ENCODE measurements at places on chromosomes 16 and 17. TPM values are rescaled to one million over a fixed set of nuclear protein-coding genes. Genes with fewer than 3 reads are reported as not detected.

GRCh38 chr16:73891129-73891542 lies 405.5 kb upstream of the PSMD7 start:
- no peak for DNase-seq

DNA sequence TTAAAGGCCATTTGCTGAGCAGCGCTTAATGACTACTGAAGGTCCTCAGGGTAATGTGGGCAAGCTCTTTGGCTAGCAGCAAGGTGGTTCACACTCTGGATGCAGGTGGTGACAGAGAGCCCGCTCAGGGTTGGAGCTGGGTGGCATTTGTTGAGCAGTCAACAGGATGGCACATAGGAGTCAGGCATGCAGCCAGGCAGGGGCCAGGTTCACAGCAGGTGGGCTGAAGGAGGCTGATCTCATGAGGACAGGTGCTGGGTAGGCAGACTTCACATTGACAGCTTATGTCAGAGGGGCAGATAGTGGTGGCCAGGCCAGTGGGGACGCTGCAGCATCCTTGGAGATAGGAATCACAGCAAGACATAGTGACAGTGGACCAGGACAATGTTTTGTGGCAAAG lies 4.5 kb downstream of the KRTAP3-1 start:
- no peak for DNase-seq

DNA sequence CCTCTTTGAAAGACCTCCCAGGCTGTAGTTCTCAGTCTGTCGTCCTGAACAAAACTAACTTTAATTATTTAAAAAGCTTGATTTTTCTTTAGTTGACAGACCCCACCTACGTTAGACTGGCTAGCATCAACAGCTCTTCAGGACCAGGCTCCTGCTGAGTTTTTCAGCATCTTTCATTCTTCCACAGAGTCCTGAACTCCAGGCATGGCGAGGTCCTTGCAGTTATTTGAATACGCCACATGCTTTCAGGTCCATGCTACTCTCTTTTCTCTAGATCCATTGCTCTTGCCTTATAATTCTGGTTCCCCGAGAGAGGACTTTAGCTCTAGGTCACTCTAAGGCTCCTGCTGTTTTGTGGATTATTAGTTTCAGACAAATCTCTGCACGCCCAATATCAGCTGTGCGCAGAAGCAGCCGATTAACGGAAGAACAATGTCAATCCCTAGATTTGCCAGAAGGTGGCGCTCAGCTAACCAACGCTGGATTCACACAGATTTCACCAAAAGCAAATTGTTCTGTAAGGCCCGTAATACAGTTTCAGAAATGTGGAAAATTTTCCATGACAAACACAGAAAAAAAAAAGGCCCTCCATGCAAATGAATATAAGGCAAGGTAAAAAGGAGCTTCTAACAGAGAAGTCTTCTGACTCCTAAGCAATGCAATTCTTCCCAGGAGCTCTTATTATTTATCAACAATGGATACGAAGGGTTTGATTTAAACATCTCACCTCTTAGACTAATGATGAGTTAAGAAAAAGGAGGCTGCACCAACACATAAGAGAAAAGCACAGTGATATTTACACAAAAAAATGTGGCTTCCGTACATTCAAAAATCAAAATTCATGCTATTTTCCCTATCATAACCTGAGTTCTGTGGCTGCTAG lies 33.5 kb upstream of the BCO1 start:
- peak; percentile 31 for DNase-seq

DNA sequence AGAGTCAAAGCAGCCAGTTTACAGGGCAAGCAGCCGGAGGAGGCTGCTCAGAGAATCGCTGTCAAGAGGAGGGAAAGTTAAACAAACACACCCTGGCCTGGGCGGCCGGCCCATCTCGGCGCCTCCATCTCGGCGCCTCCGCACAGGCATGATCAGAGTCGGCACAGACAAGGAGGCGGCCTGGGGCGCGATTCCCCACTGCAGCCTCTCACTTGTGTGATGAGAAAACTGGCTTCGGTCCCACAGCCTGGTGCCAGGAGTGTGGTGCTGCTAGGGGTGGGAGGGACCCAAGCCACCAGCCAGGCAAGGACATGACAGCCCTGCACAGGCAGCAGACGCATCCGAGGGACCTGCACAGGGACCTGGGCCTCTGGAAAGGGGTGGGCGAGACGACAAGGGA lies 17.7 kb downstream of the SLC38A10 start:
- DNase-seq = no peak

DNA sequence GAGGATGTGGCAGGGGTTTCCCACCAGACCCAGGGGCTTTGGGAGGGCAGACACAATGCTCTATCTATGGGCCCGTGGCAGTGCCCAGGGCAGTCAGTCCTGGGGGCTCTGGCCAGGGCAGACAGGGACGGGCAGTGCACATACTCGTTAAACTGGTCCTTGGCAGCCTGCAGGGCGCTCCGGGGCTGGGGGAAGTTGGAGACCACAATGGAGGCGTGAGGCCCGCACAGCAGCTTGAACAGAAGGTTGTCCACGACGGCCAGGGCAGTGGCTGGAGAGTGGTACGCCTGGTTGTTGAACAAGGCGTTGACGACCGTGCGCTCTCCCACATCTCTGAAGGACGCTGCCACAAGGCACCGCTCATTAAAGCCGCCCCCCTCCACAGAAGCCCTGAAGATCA lies 18.6 kb upstream of the RNPS1 start:
- no peak for DNase-seq

DNA sequence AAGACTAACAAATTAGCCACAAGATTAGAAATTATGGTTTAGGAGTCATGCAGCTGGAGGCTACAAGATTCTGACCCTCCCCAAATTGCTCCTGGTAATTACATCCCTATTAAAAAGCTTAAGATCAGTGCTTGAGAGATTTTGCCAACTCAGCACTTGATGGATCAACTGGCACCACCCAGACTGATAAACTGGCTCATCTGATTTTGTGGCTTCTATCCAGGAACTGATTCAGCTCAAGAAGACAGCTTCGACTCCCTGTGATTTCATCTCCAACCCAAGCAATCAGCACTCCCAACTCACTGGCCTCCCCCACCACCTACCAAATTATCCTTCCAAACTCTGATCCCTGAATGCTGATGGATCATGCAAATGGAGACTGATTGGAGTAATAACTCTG lies 94.8 kb downstream of the TNFRSF13B start:
- no peak for DNase-seq

DNA sequence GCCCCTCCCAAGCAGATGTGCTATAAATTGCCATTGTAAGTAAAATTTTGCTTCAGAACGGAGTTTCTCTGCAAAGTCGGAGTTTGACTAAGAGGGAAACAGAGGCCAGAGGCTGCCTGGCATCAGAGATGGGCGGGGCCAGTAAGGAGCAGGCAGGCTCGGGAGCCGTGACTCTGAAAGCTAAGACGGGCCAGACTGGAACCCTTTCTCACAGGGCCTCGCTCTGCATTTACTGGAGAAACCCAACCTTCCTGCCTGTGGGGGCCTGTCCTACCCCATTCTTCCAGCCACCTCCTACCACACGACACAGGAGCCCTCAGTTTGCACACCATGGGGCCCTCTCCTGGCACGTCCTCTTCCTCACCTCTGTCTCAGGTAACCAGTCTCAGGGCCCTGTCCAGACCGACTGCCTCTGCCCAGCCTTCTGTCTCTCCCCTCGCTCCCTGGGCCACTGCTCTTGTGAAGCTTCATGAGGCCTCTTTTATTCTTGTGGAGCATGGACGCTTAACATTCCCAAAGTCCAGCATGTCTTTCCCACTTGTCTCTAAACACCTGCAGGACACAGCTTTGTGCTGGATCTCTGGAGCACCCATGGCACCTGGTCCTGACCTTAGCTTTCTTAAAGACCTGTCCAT lies 48.4 kb upstream of the ACSF3 start:
- no peak for DNase-seq

- DNase-seq = peak; percentile 23
Observed at GRCh38 chr16:79257953-79258490, 342.5 kb downstream of the MAF start.

- DNase-seq = no peak
Observed at GRCh38 chr16:10168258-10168657, 14.0 kb downstream of the GRIN2A start.

DNA sequence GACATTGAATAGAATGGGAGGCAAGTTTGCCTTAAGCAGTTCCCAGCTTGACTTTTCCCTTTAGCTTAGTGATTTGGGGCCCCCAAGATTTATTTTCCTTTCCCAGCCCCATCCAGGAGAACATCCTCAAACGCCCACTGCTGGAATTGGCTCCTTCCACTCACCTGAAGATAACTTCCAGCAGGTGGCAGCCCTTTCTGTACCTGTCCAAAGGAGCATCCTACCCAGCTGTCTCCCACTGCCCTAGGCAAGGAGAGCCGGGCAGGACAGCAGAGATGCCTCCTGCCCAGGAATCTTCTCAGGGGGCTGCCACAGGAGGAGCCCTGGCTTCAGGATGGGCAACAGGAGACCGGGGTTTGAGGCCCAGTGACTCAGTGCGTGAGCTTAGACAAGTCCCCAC lies 6.4 kb downstream of the CACNG5 start:
- no peak for DNase-seq

- DNase-seq = no peak
Observed at GRCh38 chr17:73278465-73279453, 17.1 kb upstream of the CPSF4L start.

- no peak for DNase-seq
Observed at GRCh38 chr17:69907132-69907847, 167.7 kb upstream of the KCNJ16 start.

DNA sequence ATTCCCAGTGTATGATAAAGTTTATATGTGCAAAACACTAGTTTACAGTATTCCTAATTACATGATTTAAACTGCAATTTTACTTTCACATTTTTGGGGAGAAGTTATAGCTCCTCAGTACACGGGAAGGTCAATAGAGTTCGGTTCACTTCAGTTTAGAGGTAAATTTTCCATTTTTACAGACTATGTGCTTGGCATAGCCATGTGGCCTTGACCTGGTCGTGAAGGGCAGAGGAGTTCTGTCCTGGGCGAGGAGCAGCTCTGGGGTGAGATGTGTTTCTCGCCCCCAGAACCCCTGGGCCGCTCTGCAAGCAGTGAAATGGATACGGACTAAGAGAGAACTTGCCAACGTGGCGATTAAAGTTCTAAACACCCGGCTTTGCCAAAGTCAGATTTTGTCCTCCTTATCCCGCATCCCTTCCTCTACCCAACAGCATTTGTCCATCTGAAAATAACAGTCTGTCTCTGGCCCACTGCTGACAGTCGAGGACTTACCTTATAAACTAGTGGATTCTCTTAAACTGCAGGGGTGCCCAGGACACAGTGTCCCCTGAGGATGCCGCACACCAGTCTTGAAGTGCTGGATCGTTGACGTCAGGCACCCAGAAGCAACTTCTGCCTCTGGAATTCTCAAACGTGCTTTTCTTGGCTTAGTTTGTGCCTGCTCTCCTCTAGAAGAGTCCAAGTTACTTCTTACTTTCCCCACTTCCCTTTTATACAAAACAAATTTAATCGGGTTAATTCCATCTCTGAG lies 1.5 kb upstream of the SIAH1 start:
- no peak for DNase-seq

DNA sequence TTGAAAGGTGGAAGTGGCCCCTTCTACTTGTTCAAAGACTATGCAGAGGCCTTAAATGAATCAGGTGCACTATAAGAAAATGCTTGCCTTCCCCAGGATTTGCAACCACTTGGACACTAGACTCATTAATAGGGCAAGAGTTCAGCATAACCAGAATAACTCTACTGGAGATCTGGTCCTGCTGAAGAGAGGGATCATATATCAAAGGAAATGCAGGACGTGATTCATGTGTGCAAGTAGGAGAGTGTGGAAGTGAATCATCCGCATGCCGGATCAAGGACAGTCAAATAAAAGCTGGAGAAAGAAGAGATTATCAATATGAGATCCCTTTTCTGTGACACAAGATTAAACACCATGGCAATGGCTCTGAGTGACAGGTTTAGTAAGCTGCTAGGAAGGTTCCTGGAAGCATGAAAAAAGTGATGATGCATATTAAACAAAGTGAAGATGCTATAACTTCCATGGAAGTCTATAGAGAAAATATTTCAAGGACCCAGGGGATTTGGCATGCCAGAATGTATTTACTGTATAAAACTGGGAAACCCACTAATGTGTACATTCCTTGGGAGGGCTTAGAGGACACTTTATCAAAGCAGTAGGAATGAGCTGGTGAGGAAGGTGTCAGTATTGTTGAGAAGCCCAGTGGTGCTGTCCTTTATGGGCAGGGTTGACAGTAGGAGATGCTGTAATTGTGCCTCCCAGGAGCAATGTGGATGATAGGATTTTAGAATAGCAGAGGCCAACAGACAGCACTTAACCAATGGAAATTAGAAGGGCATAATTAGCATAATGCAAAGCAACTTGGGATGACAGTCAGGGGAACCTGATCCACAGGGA lies 133.1 kb downstream of the ABCA8 start:
- no peak for DNase-seq

GRCh38 chr17:67602974-67603373 lies 114.8 kb upstream of the NOL11 start:
- peak; percentile 41 for DNase-seq

DNA sequence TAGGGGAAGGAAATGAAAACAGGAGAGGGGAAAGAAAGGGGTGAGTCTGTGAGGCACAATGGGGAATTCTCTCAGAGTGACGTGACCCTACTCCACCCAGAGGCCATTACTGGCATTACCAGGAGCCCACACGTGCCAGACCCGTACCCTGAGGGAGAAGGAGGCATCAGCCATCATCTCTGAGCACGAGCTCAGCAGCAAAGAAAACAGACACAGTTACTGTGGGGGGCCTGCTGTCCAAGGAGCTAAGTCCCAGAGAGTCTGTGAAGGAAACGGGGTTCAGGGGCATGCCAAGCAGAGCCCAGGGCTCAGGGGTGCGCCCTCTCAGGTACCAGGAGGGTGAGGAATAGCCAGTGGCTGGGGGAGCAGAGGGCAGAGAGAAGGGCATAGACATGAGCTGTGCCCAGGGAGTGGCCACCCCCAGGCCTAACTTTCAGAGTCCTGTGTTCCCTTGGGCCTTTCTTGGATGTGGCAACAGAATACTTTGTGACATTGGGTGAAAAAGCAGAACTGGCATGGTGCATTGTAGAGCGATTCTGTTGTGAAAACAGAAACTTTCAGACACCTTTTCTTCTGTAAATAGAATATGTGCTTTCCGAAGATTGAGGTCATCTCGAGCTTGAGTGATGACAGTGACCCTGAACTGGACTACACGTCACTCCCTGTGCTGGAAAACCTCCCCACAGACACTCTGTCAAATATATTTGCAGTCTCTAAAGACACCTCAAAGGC lies 11.3 kb downstream of the TAF1C start:
- DNase-seq = peak; percentile 58

- DNase-seq = peak; percentile 99
Observed at GRCh38 chr17:58006924-58007780, at the start of gene SRSF1. Gene SRSF1 (minus strand): TSS chr17:58007246. CDS start chr17:58007137, 109 bp downstream.

DNA sequence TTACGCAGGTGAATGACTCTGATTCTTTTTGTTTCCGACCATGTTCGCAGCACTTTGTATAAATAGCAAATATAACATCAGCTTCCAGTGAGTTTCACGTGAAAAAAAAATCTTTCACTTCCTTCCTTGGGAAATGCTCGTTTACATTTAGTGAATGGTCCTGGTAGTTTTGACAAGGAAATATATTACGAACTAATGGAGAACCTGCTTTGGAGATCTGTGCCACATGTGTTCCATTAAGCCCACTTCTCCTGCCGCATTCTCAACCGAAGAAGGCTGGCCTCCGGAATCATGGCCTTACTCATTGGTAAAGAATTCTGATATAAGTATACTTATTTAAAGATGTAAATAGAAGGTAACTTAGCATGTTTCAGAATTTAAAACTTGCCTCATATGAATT lies 3.6 kb downstream of the CRAMP1 start:
- DNase-seq = no peak

GRIN2A gene
- not detected for total RNA-seq

GLIS2 gene
- total RNA-seq = not detected

TRAF4 gene
- total RNA-seq = 31.2 TPM

FNDC8 gene
- total RNA-seq = not detected

CBLN1 gene
- not detected for total RNA-seq

PIRT gene
- not detected for total RNA-seq

ZPBP2 gene
- total RNA-seq = 0.35 TPM

LRRC46 gene
- total RNA-seq = 0.69 TPM

All from CD4-positive, alpha-beta memory T cell (primary cell).